ENCODE measurements at places on chromosomes 5 and 9. TPM values are rescaled to one million over a fixed set of nuclear protein-coding genes. Genes with fewer than 3 reads are reported as not detected.
A peak's percentile ranks its signal among the peaks of the same experiment; 100 is the strongest.

GRCh38 chr5:114358329-114358728, 3.5 kb upstream of the KCNN2 start:
- peak; percentile 6 for DNase-seq

DNA sequence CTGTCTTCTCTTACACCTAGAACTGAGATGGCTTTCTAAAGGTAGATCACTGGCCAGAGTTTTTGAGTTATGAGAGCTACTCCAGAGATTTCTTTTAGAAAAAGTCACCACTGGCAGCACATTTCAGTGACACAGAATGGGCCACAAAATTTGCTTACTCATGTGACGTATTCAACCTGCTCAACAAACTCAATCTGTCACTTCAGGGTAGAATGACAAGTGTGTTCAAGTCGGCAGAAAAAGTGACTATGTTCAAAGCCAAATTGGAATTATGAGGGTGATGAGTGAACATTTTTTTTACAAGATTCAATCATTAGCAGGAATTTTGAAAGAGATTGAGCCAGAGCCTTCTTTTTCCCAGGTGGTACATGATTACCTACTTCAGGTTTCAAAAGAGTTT, 46.5 kb downstream of the TAF11L14 start:
- DNase-seq: no peak

GRCh38 chr5:157978061-157978460, 119.1 kb upstream of the CLINT1 start:
- DNase-seq: no peak

- DNase-seq: peak; percentile 78
Observed at GRCh38 chr5:171442287-171443042, 23.0 kb downstream of the FGF18 start.

- peak; percentile 97 for DNase-seq
Observed at GRCh38 chr9:113614843-113615648, 151.5 kb downstream of the RGS3 start.

DNA sequence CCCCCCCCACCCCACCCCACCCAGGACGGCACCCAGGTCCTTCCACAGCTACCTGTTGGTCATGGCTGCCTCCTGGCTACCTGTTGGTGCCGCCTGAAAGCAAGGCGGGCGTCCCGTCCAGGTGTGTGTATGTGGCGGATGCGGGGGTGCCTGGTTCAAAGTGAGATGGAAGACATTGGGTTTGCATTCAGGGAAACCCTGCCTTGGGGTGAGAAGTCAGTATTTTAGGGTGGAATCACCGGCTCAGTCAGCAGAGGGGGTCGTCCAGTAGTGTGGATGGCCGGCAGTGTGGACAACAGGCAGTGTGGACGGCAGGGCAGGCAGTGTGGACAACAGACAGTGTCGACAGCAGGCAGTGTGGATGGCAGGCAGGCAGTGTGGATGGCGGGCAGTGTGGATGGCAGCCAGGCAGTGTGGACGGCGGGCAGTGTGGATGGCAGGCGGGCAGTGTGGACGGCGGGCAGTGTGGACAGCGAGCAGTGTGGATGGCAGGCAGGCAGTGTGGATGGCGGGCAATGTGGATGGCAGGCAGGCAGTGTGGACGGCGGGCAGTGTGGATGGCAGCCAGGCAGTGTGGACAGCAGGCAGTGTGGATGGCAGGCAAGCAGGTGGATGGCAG, 28.0 kb downstream of the NKD2 start:
- no peak for DNase-seq

GRCh38 chr9:24776226-24776625, 230.5 kb upstream of the IZUMO3 start:
- peak; percentile 75 for DNase-seq

PCDHB13 gene
- 1.9 TPM for total RNA-seq

PRRX2 gene
- total RNA-seq: 8.9 TPM

BTNL8 gene
- 0.09 TPM for total RNA-seq

HK3 gene
- 0.75 TPM for total RNA-seq

RAB3C gene
- total RNA-seq: 0.13 TPM
